ENCODE measurements at places on chromosomes 1 and 21.
A peak's percentile ranks its signal among the peaks of the same experiment; 100 is the strongest.

DNA sequence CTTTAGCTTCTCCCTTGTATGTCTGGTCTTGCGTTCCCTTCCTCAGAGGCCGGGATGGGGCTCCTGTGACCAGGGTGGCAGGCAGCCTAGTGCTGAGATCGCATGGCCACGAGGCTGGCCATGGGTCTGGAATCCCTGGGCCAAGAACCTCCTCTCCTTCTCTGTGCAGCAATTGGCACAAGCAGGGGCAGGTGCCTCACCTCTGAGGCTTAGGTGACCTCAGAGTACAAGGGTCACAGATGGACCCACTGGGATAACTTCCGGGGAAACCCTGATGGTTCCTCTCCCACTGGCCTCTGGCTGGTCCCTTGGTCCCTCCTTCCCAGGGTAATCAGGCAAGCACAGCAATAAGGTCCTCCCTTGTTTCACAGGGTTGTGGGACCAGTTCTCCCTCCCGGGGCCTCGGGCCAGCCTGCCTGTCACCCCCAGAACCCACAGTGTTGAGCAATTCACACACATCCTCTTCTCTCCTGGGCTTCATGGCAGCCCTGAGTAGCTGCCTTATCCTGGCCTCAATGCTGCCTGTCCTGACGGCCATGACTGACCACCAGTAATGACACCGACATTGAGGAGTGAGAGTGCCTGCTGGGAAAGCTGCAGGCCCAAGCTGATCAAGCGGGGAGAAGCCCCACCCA is 38.6 kb downstream of the BMP8A start:
- no peak for DNase-seq

DNA sequence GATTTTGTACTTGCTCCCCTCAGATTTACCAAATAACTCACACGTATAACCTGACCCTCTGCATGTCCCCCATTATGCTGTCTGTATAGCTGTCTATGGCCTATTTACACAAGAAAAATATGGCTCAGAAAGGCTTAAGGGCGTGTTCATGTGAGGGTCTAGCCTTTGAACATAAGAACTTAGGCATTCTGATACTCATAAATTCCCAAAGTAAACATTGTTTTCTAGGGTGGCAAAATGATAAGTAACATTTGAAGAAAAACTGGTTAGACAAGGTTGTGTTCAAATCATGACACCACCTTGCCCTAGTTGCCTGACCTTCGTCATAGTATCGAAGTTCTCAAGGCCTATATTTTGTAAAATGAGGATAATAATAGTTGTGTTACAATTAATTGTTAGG is 394.6 kb downstream of the LRRIQ3 start:
- no peak for DNase-seq

- DNase-seq = no peak
Measured at GRCh38 chr21:15850645-15851044, 120.9 kb downstream of the USP25 start.

- no peak for DNase-seq
Measured at GRCh38 chr1:86068841-86069756, 87.5 kb downstream of the COL24A1 start.

- no peak for DNase-seq
Measured at GRCh38 chr1:236025836-236026235, 39.1 kb downstream of the NID1 start.

DNA sequence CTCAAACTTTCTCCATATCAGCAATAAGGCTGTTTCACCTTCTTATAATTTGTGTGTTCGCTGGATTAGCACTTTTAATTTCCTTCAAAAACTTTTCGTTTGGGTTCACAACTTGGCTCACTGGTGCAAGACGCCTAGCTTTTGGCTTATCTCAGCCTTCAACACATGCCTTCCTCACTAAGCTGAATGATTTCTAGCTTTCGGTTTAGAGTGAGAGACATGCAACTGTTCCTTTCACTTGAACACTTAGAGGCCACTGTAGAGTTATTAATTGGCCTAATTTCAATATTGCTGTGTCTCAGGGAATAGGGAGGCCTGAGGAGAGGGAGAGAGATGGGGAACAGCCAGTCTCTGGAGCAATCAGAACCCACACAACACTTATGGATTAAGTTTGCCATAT is 41.2 kb upstream of the IFNLR1 start:
- DNase-seq = no peak

- no peak for DNase-seq
Measured at GRCh38 chr1:102315096-102315495, 318.4 kb upstream of the OLFM3 start.

GRCh38 chr1:230231774-230232145 is 164.7 kb downstream of the GALNT2 start:
- peak; percentile 66 for DNase-seq

DNA sequence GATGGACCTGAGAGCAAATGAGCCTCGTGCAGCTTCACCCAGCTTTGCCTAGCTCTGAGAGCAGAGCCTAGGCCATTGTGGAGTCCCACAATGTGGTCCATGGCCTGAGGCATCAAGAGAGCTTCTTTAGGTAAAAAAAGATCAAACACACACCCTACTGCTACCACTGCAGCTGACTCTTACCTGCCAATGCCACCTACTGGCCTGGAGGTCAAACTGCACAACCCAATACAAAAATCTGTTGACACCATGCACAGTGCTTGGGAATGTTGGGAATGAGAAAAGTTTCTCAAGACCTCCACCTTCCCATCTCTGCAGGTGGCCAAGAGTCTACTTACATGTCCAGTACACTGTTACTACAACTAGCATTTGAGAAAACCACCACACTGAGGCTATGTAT is 60.6 kb downstream of the UCHL5 start:
- peak; percentile 14 for DNase-seq

DNA sequence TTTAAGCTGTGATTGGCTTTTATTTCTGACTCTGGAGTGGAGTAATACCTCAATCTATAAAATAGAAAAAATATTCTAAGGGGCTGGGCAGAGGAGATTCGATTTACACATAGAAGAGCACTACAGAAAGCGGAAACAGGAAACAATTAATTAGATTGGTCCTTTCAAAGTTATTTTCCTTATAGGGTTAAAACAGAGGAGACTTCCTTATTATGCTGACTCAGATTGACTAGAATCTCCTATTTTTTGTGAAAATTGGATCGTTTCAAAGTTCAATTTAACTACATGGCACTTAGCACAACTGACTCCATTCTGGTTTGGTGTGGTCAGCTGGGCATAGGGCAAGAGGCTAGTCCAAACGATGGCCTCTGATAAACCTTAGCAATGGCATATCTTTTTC is 48.3 kb upstream of the NCAM2 start:
- DNase-seq = no peak

GRCh38 chr1:232655746-232656085 is 25.8 kb upstream of the SIPA1L2 start:
- DNase-seq = peak; percentile 70

GRCh38 chr1:32972814-32973428 is 8.3 kb upstream of the RNF19B start:
- peak; percentile 56 for DNase-seq

GRCh38 chr1:175445646-175446045 is 253.1 kb upstream of the KIAA0040 start:
- DNase-seq = no peak

DNA sequence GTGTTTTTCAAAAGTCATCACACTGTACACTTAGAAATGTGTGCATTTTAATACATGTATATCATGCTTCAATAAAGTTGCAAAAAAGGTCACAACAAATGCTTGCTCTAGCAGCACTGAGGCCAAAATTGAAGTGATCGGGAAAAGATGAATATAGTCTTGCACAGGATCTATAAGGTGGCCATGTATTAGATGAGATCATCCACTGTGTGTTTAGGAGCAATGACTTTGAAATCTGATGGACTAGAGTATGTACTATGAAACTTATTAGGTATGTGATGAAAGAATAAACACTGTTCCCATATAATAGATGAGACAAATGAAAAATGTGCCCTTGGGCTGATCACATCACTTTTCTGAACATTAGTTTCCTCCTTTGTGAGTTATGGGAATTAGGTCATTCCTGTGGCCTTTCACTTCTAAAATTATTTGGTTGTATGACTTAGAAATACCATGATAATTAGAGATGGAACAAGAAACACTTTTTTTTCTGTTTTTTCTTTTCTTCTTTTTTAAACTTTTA is 984.6 kb downstream of the ADGRL2 start:
- DNase-seq = no peak

- no peak for DNase-seq
Measured at GRCh38 chr1:174837386-174837785, 162.4 kb upstream of the CACYBP start.

- DNase-seq = no peak
Measured at GRCh38 chr1:224647449-224647848, 31.3 kb downstream of the CNIH3 start.

DNA sequence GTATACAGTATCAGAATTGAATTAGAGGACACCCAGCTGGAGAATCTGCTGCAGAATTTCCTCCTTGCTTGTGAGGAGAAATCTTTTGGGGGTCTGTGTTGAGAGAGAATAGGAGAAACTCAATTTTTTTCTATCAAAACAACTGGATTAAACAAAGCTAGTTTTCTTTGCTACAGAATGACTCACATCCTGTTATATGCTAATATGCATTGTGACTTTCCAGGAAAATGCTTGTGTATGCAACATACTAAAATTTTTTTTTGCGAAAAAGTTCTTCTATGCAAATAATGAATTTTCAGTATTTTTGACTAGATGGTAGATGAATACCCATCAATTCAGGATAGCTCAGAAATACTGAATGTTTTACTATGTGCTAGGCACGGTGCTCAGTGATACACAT is 2.2 kb downstream of the VAMP4 start:
- DNase-seq = no peak

DNA sequence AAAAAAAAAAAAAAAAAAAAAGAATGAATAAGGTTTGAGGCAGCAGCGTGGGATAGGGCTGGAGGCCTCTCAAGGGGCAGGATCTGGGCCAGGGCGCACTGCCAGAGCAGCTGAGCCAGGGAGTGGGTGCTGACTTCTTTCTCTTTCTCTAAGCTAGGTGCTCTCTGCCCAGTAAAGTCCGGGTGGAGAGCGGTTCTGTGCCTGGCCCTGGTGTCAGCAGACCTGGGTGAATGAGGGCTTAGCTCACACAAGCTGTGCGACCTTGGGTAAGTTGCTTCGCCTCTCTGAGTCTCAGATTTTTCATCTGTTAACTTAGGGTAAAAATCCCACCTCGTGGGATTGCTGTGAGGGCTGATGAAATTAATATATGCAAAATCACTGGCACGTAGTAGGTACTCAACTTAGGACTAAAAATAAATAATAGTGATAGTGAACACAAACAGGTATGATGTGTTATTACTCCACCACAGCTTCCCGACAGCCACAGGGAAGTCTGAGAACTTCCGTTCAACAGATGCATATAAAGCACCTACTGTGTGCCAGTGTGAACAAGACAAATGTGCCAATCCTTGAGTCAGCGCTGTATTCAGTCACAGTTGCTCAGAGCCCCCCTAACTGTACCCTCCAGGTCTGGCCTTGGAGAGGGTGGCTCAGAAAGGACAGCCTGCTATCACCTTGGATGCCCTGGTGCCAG is 2.0 kb upstream of the FAM131C start:
- no peak for DNase-seq

DNA sequence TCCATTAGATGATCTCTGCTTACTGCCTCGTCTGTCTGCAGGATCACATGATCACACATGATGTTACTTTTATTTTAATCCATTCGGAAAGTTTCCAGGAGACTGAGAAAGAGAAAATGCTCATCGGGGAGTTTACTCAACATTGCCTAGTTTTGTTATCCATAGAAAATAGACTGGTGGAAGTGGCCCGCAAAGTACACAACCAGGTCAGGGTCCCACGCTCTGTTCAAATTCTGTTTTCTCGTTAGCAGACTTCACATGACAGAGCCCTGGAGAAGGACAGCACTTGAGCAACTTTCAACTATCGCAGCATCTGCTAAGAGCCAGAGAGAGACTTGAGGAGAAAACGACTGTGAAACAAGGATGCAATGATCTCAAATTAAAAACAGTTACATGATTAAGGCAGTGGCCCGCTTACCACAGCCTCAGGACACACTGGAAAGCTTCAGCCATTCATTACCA is 44.2 kb downstream of the ADAMTS1 start:
- no peak for DNase-seq

DNA sequence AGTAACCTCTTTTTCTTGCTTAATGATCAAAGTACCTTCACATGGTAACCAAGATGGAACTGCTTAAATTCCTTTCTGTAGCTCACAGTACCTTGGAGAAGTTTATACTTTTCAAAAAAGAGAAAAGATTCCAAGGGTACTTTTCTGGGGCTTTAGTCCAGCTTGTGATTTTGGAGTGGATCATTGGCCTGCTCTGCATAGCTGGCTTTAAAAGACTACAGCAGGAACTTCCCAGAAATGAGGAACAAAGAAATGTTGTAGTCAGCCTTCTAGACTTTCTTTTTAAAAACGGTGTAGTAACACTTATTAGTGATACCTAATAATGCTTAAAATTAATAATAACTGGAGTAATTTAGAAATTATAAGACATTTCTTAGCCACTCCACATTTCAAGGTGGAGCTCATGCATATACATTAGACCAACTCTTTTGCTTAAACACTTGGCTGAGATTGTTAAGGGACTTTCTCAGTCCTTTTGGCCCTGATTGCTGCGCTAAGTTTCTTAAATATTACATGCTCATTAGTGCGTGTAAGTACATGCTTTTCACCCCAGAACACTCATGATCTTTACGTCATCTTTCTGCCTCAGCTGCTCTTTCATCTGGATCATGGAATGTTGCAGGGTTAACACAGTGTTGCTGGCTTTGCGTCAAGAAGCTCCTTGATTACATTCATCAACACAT is 57.3 kb downstream of the SDCCAG8 start:
- no peak for DNase-seq

DNA sequence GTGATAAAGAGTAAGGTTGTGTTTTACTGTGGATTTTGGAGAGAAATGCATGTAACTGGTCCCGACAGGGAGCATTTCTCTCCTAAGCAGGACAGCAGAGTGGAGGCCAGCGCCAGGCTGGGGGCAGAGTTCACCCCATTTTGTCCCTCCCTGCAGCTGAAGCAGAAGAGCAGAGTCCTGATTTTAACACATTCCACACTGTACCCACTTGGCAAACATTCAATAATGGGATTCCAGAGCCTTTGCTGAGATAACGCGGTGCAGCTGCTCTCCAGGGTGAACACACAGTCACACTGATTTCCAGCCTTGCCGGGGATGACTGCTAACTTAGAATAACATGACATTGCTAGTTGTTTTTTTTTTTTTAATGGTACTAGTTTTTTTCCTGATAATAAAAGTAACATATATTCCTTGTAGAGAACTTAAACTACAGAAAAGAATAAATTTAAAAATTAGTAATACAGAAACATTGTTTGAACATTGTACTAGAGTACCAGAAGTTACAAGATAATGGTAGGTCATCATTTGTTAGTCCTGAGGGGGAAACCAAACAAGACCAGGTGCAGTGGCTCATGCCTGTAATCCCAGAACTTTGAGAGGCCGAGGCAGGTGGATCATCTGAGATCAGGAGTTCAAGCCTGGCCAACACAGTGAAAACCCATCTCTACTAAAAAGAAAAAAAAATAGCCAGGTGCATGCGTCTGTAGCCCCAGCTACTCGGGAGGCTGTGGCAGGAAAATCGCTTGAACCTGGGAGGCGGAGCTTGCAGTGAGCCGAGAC is 77.2 kb downstream of the SCCPDH start:
- DNase-seq = no peak
